ENCODE measurements at places on chromosomes 12 and 14.
A peak's percentile ranks its signal among the peaks of the same experiment; 100 is the strongest.

- peak; percentile 65 for DNase-seq
Observed at GRCh38 chr12:93571365-93571924, 1.0 kb upstream of the SOCS2 start.

DNA sequence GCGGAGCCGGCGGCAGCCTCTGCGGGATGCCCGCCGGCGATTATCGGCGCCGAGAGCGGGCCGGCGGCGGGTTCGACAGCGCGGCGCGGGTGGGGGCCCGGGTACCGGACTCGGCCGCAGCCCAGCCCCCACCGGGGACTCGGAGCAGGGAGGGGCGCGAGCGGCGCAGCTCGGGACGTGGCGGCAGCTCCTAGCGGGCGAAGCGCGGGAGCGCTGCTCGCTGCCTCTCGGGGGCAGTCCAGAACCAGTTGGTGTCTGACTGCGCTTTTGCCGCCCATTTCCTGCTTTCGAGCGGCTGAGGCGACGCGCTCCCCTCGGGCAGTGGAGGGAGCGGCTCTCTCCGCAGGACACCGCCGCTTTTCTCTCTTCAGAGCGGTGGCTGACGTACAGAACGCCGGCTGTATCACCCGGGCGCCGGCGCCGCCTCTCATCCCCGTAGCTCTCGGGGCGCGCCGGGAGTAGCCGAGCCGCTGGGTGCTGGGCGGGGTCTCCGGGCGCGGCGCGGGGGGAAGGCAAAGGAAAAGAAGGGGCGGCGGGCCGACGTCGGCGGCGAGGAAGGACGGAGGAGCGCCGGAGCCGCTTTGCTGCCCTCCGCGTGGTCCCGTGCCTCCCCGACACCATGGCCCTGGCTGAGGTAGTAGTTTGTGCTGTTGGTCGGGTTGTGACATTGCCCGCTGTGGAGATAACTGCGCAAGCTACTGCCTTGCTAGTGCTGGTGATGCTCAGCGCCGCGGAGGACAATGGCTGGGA lies 136.6 kb downstream of the MON2 start:
- peak; percentile 35 for DNase-seq

- no peak for DNase-seq
Observed at GRCh38 chr12:104873374-104873773, 84.7 kb downstream of the SLC41A2 start.

- DNase-seq, result no peak
Observed at GRCh38 chr14:74979442-74980397, 23.0 kb upstream of the EIF2B2 start.

DNA sequence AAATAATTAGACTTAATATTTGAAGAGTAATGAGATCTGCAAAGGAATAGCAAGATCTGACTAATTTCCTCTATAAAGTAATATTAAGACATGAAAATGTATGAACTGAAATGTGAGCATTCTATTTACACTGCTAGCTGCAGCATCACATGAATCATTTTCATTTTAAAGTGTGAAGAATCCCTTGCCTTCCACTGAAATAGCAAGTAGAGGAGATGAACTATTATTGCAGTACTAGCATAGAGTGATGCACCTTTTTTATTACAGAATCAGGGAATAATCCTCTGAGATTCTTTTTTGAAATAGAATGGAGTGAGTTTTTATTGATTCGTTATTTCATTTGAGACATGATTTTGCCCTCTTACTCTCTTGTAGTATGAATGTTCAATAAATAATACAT lies 281.9 kb upstream of the NAV3 start:
- DNase-seq, result no peak

GRCh38 chr12:132284827-132285741 lies 44.3 kb downstream of the GALNT9 start:
- no peak for DNase-seq

DNA sequence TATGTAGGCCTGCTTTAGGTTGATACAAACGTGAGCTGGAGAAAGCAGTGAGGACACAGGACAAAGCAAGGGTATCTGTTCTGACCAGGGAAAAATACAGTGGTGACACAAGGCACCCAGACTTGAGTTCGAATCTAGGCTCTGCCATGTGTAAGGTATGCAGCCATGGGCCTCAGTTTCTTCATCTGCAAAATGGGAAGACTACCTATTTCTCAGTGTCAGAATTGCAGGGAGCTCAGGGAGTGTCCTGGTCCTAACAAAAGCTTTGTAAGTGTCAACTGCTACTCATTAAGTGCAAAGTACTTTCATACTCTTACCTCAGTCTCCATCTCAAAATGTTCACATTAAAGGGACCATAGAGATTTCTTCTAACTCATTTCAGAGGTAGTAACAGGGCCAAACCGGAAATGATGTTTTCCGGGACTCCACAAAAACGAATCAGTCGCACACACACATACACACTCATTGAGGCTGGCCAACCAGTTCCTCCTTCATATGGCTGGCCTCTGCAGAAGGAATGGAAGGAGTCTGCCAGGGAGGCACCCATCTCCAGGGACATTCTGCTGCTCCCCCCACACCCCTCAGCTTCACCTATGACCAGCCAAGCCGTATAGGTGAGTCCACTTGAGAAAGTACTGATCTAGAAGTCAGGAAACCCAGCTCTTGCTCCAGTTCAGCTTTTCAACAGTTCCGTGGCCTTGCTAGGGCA lies 7.8 kb downstream of the CTDSP2 start:
- DNase-seq, result no peak

DNA sequence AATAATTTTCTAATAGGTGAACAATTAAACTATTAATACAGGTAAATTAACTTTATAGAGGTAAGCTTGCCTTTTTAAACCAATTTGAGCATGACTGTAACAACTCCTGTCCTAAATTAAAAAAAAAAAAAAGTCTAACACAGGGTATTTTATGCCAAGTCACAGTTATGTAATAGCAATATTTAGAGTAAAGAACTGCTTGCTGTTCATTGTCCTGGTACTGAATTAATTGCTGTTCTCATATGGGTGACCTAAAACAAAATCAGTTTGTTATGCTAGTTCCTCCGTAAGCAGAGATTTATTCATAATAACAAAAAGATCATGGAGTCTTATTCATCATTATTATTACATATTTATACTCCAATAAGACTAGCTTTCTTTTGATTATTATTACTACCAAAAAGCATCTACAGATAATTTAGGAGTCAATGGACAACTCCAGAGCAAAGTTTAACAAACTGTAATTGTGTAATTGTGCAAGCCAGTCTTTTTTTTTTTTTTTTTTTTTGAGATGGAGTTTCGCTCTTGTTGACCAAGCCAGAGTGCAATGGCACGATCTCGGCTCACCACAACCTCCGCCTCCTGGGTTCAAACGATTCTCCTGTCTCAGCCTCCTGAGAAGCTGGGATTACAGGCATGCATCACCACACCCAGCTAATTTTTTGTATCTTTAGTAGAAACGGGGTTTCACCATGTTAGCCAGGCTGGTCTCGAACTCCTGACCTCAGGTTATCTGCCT lies 98.3 kb downstream of the ITPR2 start:
- DNase-seq, result no peak

- DNase-seq, result no peak
Observed at GRCh38 chr14:58763210-58763609, 125.4 kb downstream of the DACT1 start.

GRCh38 chr12:19288603-19289244 lies 150.6 kb upstream of the AEBP2 start:
- no peak for DNase-seq

DNA sequence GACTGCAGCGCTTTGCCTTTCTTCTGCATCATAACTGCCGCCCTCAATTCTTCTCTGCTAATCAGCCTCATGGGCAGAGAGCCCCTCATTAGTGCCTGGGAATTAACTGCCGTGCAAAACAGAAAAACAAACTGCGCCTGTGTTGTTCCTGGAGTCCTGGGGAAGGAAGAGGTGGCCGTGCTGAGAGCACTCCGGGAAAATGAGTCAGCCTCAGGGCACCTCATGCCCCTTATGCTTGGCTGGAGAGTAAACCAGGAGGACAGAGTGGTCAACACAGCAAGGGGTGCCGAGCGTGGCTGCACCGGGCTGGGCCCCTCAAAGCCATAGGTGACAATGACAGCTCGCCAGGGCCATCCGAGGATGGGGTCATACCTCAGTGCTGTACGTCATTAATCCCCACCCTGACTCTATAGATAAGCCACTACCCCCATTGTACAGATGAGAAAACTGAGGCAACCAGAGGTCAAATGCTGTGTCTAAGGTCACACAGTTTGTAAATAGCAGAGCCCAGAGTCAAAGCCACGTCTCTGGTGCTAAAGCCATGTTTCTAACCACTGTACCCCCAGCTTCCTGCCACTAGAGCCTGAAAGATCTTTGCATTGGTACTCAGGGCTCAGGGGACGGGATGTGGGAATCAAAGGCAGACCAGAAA lies 74.4 kb downstream of the RIMBP2 start:
- DNase-seq, result no peak

- no peak for DNase-seq
Observed at GRCh38 chr14:24556756-24557155, 19.3 kb downstream of the CTSG start.

- no peak for DNase-seq
Observed at GRCh38 chr12:45987340-45987727, 3.0 kb downstream of the SCAF11 start.

- no peak for DNase-seq
Observed at GRCh38 chr12:26798023-26798422, 35.0 kb downstream of the ITPR2 start.

- DNase-seq, result no peak
Observed at GRCh38 chr12:77720258-77720657, 110.4 kb upstream of the NAV3 start.

GRCh38 chr14:52310541-52310940 lies 3.6 kb upstream of the PTGER2 start:
- no peak for DNase-seq

GRCh38 chr12:108324351-108325017 lies 14.6 kb downstream of the CMKLR1 start:
- no peak for DNase-seq

- no peak for DNase-seq
Observed at GRCh38 chr14:36105401-36105800, 71.1 kb downstream of the PTCSC3 start.

DNA sequence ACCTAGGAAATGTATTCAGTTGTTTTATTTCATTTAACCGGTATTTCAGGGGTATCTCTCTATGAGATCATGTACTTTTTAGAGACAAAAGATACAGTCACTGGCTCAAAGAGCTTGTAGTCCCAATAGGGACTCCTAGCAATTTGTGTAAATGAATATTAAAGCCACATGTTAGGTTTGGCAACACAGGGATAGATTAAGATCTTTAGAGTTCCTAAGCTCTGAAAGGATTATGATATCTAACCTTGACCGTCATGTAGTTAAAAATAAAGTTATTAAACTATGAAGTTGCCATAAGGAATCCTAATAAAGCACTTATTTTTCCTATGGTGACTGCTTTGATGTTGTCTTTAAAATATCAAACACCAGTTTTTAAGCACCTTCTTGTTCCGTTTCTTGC lies 100.4 kb upstream of the FGD4 start:
- DNase-seq, result no peak

- DNase-seq, result no peak
Observed at GRCh38 chr14:71049435-71050133, 142.3 kb downstream of the PCNX1 start.

GRCh38 chr12:62907561-62907960 lies 27.4 kb downstream of the PPM1H start:
- no peak for DNase-seq

Measured in omental fat pad (tissue), 4 donors.